Chondrocyte (in vitro differentiated cells): ENCODE measurements at places on chromosomes 7 and 10.

GRCh38 chr10:59179068-59179467 is 2.6 kb downstream of the PHYHIPL start:
- no peak for DNase-seq

DNA sequence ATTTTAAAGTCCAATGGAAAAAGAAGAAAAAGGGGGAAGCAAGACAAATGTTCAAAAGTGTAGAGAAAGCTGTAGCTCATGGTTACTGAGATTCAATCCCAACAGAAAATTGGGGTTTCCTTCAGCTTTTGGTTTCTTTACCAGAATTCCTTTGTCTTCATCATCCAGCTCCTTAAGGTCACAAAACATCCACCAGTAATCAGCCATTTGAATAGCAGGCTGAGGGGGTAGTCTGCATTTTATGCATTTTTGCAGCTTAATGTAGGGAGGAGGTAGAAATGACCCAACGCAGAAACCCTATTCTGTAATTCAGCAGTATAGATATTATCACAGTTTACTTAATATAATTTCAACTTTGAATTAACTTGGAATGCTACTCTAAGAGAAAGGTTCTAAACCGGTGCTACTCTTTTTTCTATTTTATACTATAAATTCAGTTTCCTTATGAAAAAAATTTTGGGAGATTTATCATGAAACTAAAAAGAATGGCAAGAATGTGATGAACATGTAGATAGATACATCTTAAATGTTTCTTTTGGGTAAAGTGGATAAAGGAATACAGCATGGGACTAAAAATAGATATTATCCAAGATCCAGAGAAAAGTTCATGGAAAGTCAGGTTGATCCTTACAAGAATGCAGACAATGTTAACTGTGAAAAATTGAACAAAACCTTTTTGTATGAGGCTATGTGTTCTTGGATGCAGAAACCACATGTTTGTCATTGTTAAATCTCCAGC is 596.9 kb downstream of the PHTF2 start:
- DNase-seq, result no peak

- DNase-seq, result no peak
Measured at GRCh38 chr10:125679436-125679835, 3.5 kb downstream of the TEX36 start.

- DNase-seq, result no peak
Measured at GRCh38 chr10:20502903-20503585, 394.1 kb downstream of the NEBL start.
